Osteocyte (in vitro differentiated cells): ENCODE measurements at places on chromosomes 16 and 17. TPM values are rescaled to one million over a fixed set of nuclear protein-coding genes. Genes with fewer than 3 reads are reported as not detected.

SMIM36 gene
- not detected in 2 replicates for total RNA-seq

CRK gene
- 55.8 and 57.1 TPM in 2 replicates for total RNA-seq

PRAC1 gene
- total RNA-seq: not detected in 2 replicates

DNA sequence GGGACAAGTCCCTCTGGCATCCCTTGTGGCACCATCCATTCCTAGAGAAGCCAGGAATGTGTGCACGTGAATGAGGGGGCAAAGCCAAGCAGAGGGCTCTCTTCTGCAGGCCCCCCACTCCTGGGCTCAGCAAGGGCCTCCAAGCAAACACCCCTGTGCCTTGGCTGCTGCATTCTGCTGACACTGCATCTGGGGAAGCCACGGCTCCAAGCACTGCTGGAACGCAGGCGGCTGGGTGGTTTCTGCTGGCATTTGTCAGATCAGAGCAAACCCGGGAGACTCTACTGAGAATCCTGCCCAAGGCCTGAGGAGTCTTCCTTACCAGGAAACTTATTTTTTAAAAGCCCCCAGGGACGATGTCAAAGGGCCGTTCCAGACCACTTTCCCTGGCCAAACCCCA lies 23.3 kb downstream of the ATP6V0D1 start:
- no peak for DNase-seq

DNA sequence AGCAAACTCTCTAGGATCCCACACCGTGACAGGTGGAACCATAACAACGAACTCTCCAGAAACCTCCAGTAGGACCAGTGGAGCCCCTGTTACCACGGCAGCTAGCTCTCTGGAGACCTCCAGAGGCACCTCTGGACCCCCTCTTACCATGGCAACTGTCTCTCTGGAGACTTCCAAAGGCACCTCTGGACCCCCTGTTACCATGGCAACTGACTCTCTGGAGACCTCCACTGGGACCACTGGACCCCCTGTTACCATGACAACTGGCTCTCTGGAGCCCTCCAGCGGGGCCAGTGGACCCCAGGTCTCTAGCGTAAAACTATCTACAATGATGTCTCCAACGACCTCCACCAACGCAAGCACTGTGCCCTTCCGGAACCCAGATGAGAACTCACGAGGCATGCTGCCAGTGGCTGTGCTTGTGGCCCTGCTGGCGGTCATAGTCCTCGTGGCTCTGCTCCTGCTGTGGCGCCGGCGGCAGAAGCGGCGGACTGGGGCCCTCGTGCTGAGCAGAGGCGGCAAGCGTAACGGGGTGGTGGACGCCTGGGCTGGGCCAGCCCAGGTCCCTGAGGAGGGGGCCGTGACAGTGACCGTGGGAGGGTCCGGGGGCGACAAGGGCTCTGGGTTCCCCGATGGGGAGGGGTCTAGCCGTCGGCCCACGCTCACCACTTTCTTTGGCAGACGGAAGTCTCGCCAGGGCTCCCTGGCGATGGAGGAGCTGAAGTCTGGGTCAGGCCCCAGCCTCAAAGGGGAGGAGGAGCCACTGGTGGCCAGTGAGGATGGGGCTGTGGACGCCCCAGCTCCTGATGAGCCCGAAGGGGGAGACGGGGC lies 1.3 kb downstream of the SPN start:
- no peak for DNase-seq

DNA sequence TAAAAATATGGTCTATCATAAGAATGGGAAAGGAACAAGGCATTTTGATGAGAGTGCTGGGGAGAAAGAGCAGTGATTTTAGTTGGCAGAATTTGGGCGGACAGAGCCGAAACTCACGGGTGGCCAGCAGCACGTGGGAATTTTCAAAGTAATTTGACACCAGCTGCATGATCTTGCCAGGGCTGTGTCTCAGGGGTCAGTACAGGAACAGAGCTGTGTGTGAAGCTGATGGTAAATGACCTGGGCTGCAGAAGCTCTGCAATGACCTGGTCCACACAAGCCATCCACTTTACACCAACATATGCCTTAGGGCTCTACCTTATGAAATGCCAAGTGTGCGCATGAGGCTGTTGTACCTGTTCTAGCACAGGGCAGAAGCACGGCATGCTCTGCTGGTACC lies 112.0 kb downstream of the ZFHX3 start:
- no peak for DNase-seq
